HT1080 (cell line): ENCODE measurements at places on chromosomes 7 and 10. TPM values are rescaled to one million over a fixed set of nuclear protein-coding genes. Genes with fewer than 3 reads are reported as not detected.

DNA sequence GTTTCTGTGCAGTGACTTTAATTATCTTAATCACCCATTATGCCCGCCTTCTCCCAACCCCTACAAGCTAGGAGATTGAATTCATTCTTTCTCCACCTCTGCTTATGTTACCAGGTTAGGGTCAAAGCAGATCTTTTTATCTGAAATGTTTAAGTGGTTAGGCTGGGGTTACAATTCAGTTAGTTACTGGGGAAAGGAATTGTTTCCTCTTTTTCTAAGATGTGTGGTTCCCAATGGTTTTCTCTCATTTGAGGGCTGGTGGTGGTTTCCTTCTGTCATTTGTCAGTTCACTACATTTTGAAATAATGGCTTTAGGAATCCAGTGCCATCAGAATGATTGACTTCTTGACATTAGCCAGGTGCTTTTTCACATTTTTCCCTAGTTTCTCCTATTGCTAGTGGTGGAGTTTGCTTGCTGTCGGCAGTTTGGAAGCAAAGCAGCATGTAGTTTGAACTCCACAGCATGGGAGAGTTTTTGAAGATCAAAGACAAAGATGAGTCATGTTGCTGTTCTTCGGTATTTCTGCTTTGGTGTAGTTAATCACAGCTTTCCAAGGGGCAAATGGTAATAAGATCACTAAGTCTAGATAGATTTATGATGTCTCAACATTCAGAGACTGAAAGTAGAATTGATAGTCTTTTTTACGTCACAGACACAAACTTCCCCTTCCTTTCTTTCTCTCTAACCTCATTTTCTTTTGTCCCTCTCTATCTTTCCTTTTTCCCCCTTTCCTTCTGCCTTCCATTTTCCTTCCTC, 168.2 kb downstream of the SND1 start:
- peak; percentile 74 for DNase-seq

GRCh38 chr7:29562307-29562706, 1.3 kb upstream of the PRR15 start:
- no peak for DNase-seq

DNA sequence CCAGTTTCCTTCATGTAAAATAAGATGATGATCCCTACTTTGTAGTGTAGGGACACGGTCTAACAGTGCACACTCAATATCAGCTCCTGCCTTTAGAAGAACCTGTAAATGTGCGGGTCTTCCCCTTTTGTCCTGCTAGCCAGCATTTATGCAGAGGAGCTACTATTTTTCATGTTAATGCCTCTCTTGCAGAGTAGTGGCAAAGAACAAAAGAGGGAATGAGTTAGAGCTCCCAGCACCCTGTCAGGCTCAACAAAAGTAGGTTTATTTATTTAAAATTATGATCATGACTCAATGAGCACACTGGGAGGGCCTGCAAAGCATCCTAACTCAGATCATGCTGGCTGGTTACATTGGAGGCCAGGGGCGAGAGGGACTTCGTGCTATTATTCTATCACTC, 414.5 kb upstream of the COBL start:
- DNase-seq: no peak

DNA sequence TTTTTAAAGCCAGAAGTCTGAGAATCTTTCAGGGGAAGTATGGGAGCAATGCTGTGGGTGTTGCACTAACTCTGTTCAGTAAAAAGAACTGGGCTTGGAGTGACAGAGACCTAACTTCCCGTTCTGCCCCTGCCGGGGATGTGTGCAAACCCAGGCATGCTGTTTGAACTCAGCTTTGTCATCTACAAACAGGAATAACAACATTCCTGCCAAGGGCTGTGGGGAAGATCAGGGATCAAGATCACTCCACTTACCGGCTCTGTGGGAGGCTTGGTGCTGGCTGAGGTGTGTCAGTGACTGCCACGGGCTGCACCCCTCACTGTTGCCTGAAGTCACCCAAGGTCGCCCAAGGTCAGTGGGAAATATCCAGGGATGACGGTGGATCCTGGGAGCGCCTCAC, 23.1 kb upstream of the DRGX start:
- DNase-seq: no peak

Gene IDE
- total RNA-seq: 24.5 and 26.0 TPM in 2 replicates

DNA sequence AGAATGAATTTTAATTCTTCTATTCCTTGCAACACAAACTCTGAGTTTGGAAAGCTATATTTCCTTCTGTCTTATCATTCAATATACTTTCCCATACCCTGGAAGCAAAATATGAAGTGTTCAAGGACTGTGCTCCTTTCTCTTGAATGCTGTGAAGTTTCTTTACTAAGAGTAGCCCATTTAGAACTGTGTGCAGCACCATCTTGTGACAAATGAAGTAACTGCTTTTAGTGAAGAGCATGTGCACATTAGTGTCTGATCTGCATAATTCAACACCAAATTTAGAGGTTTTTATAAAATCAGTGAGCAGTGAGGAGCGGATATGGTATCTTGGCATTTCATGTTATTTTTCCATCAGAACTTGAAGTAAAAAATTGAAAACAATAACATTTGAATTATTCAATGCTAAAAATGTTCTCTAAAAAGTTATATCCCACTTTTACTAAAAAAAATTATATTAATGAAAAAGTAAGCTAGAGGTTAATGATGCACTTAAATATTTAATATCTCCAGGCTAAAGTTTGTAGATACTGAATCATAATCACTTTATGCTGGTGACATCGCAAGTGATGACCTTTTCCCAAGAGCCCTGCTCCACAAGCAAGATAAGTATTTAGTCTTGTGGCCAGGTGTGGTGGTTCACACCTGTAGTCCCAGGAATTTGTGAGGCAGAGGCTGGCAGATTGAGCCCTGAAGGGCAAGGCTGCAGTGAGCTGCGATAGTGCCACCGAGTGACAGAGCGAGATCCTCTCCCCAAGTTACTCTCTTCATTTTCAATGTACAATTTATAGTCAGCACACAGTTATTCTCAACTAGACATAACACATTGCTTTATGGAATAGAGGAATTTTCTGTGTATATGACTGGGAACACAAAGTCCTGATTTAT, 108.8 kb upstream of the PCLO start:
- peak; percentile 28 for DNase-seq

DNA sequence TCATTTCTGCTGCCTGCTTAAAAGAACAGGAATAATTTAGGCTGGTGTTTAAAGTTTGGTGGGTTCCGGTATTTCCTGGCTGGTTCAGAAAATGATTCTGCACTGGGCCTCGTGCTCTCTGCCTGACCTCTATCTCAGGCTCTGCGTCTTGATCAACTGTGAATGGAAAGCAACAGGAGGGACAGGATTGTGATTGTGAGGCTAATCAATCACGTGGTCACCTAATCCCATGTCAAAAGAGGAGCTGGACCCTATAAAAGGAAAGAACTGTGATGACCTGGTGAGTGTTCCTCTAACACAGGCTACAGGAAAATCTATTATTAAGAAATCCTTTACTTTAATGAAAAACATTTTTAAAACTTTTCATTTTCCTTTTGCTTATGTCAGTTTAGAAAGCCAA, at the start of gene DHX32:
Gene DHX32 (minus strand): TSS at position 101 of the 400 bp plus-strand sequence. CDS start 468 bp downstream, outside the sequence.
- DNase-seq: no peak

Gene ARHGEF35
- total RNA-seq: 0.11 TPM in 1 of 2 replicates, not detected in the other

- DNase-seq: no peak
Observed at GRCh38 chr10:7585228-7585627, 81.5 kb downstream of the ITIH5 start.

Gene AS3MT
- 0.14 TPM in 1 of 2 replicates, not detected in the other for total RNA-seq

GRCh38 chr7:151046603-151047573, 1.4 kb upstream of the ASIC3 start:
- peak; percentile 34 for DNase-seq

- DNase-seq: no peak
Observed at GRCh38 chr10:17365402-17365801, 89.0 kb downstream of the ST8SIA6 start.

Gene ZNF853
- total RNA-seq: 0.88 and 1.0 TPM in 2 replicates

DNA sequence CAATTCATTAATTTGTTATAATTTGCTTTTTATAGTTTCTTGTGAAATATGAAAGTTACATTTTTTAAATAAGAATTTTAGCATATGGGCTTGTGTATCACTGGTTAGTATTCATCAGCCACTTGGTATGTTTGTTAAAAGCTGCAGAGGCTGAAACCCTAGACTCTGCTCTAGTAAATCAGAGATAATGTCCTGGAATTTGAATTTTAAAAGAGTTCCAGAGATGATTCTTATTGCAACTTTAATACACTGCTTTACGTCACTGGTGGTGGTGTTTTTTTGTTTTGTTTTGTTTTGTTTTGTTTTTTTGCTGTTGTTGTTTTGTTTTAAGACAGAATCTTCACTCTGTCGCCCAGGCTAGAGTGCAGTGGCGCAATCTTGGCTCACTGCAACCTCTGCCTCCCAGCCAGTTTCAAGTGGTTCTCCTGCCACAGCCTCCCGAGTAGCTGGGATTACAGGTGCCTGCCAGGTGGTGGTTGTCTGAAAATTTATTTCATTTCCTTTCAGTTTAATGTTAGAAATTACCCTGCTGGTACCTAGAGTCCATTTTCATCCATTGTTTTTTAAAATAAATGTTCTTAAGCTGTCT, 43.8 kb downstream of the PTPN12 start:
- no peak for DNase-seq

- DNase-seq: no peak
Observed at GRCh38 chr10:43383204-43383971, 12.0 kb downstream of the FXYD4 start.

Gene CYP2C19
- total RNA-seq: not detected in 2 replicates

DNA sequence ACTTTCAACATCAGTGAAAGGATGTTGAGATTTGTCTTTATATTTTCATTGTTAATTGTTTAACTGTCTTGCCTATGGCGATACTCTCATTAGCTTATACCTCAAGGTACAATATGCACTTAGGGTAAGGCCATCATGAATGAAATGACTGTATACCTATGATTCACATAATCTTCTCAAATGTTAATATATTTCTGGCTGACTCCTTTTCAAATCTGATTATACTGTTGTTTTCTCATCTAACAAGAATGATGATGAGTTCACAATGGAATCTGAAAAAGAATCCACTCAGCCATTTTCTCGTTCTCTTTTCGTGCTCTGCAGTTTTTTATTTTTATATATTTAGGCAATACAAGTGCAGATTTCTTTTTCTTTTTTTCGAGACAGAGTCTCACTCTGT, 159.1 kb downstream of the ARHGAP12 start:
- peak; percentile 44 for DNase-seq

- no peak for DNase-seq
Observed at GRCh38 chr10:91077549-91078071, 142.9 kb upstream of the PCGF5 start.

DNA sequence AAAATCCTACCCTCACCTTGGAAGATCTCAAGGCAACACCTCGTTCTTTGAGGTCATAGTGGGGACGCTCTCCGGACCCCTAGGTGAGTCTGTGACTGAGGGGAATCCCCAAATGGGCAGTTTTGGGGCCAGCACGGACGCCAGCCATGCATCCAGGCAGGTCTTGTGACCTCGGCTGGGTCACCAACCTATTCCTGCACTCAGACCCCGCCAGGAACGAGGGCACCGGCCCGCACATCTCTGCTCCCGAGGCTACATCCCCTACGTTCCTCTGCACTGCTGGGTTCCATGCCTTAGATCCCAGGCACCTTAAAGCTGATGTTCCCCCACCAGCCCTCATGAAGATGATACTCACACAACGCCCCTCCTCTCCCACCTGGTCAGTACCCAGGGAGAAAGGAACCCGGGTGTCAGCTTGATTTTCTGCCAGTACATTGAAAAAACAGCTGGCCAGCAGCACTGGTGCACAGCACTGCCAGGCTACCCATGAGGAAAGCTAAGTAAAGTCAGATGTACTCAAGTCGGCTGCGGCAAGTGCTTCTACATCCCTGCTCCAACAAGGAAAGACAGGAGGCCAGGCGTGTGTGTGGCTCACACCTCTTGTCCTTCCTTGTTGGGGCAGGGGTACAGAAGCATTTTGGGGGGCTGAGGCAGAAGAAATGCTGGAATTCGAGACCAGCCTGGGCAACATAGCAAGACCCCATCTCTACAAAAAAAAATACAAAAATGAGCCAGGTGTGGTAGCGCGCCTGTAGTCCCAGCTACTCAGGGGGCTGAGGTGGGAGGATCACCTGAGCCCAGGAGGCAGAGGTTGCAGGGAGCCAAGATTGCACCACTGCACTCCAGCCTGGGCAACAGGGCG, 48.1 kb downstream of the DIP2C start:
- DNase-seq: no peak
